Panc1 (cell line): ENCODE measurements at places on chromosomes 4 and X.

DNA sequence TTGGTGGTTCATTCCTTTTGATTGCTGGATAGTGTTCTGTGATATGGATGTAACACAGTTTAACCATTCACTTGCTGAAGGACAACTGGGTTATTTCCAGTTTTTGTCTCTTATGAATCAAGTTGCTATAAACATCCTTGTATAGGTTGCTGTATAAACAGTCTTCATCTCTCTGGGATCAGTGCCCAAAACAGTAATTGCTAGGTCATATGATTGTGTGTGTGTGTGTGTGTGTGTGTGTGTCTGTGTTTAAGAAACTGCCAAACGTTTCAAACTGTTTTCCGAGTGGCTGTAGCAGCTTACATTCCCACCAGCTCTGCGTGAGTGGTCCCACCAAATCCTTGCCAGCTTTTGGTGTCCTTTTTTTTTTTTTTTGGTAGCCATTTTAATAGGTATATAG, 60.4 kb downstream of the F11 start:
- DNase-seq = no peak

- DNase-seq = no peak
Observed at GRCh38 chr4:150986085-150986484, 29.0 kb downstream of the LRBA start.

- no peak for DNase-seq
Observed at GRCh38 chr4:73603854-73604584, 16.2 kb downstream of the RASSF6 start.

DNA sequence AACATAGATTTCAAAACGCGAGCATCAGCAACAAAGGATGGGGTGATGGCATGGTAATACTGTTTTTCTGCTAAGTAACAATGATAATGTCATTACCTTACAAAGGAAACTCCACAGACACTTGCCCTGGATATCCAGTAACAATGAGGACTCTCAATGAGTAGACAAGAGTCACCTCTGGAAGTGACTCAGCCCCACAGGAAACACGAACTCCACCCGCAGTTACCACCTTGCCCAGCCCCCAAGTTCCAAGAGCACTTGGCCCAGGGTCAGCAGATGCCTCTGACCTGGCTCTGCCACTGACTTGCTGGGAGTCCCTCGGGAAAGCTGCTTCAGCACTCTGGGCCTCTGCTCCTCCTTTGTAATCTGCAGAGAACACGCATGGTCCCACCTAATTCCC, 110.3 kb upstream of the MAP3K15 start:
- no peak for DNase-seq

GRCh38 chr4:41466249-41466648, 71.7 kb upstream of the LIMCH1 start:
- no peak for DNase-seq

GRCh38 chr4:94941706-94942105, 184.0 kb downstream of the BMPR1B start:
- DNase-seq = no peak

DNA sequence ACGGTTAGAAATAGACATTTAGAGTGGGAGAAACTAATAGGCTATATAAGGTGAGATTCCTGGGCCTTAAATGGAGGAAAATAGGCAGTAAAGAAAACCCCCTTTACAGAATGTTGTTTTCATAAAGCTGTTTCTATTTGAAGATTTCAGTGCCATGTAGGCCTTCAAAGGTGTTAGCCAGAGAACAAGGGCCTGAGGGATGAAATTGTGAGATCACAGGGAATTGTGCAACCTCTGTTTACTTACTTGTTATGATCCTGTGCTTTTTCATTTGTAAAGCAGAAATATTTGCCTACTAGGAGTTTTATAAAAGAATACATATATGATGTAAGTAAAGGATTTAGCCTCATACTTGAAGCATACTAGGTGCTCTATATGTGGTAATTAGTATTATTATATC, 272.9 kb upstream of the ARX start:
- DNase-seq = no peak

- DNase-seq = no peak
Observed at GRCh38 chr4:121150486-121150885, 13.6 kb downstream of the TNIP3 start.

GRCh38 chrX:153030801-153031200, 25.5 kb upstream of the PNMA3 start:
- no peak for DNase-seq

- DNase-seq = no peak
Observed at GRCh38 chr4:159145992-159146330, 43.1 kb downstream of the RAPGEF2 start.

DNA sequence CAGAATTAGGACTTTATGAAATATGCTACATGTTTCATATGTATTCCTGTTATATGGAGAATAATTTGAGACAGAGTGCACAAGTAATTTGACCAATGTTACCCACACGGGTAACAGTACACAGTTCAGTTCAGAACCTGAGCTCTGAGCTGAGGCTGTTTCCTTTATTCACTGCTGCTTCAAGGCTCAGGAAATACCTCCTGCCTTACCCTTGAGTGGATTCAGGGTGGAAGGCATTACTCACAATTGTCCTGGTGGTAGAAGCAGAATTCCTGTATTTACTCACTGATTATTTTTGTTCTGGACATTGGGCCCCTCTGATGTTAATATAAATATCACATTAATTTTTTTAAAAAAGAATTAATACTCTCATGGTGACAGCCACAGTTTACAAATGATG, 73.5 kb upstream of the CAMK2D start:
- DNase-seq = no peak

- no peak for DNase-seq
Observed at GRCh38 chrX:8820910-8821527, 19.8 kb upstream of the FAM9A start.

- no peak for DNase-seq
Observed at GRCh38 chr4:66741081-66741480, 804.2 kb downstream of the CENPC start.

DNA sequence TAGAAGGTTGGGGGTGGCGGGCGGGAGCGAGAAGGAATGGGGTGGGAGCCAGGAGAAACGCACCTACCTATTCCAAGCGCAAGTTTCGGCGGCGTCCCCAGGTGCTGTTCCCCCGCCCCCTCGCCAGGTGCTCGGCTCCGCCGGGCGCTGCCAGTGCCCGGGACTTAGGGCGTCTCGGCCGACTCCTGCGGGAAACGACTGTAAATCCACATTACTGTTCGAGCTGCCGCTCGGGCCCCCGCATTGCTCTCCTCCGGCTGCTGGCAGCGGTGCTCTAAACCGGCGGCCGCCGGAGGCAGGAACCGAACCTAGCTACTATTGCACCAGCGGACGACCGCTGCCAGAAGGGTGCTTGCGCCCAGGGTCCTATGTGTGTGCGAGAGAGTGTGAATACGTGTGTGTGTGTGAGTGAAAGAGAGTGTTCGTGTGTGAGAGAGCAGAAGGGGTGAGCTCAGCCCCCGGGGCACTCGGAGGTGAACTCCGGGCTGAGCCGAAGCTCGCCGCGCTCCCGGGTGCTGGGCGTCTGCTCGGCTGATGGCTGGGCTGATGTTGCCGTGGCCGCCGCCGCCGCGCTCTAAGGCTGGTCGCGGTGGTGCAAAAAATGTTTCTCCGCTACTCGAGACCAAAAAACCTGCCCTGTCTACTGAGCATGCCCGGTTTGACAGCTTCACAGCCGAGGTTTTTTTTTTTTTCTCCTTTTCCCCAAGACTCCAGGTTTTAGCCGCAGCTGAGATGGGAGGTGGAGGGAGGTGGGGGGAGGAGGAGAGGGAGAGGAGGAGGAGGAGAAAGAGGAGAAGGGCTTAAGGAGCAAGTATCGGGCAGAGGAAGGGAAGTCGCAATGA, 115.7 kb upstream of the TEX13C start:
- DNase-seq = no peak

DNA sequence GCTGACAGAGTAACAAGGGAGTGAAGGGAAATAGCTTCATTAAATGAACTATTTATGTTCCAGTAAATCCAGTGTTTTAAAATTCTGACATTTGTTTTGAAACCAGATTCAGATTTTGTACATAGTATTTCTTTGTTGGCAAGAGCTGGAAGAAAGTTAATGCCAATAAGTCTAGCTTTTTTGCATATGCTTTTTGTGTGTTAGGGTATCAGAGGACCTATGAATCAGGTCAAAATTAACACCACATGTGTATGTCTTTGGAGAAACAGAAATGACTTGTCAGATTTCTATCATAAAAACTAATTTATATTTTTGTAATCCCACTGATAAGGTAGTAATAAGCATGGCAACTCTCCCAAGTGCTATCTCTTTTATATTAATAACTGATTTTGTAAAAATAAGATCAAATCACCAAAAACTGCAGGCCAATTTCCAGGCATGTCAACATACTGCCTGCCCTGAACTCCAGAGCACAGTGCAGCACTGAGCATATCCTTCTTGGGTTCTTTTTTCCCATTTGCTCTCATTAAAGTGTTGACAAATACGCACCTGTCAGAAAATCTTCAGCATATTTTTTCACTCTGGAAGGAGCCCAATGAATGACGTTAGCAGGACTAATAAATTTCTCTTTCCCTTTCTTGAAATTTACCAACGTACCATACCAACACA, 65.5 kb downstream of the SH3RF1 start:
- DNase-seq = no peak

- no peak for DNase-seq
Observed at GRCh38 chrX:136147976-136148375, 643 bp downstream of the FHL1 start.

DNA sequence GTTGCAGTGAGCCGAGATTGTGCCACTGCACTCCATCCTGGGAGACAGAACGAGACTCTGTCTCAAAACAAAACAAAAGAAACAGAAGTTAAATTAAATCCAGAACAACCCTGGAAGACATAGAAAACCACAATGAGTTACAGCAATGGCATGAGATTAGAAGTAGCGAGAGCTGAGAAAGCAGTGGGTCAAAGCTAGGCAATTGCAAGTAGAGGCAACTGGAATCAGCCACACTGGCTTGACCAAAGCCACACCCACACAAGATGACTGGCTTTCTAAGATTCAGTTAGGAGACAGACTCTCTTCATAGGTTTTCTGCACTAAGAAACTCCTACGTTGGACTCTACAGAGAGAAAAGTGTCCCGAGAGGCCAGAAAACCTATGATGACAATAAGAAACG, 443.0 kb downstream of the GPM6A start:
- DNase-seq = no peak

DNA sequence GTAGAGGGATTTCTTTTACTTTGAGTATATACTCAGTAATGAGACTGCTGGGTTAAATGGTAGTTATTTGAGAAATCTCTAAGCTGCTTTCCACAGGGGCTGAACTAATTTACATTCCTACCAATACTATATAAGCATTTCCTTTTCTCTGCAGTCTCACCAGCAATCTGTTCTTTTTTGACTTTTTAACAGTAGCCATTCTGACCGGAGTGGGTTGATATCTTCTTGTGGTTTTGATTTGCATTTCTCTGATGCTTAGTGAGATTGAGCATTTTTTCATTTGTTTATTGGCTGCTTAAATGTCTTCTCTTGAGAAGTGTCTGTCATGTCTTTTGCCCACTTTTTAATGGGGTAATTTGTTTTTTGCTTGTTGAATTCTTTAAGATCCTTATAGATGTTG, 43.3 kb downstream of the SPCS3 start:
- DNase-seq = no peak

DNA sequence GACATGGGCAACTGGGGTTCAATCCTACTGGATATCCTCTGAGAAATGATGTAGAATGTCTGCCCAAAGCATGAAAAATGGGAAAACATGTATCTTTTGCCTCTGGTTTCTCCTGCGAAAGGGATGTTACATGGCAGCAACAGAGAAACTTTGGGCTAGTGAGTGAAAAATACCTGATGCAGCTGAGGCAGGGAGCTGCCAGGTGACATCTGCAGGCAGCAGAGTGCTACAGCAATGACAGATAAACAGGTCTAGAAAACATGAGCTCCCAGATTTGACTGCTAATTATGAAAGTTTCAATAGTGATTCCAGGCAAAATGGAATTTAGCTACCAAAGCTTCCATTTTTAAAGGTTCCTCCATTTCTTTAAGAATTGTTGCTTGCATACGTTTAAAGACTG, 4.8 kb upstream of the CXCL1 start:
- DNase-seq = no peak

- no peak for DNase-seq
Observed at GRCh38 chr4:24748023-24748422, 47.4 kb upstream of the SOD3 start.

- no peak for DNase-seq
Observed at GRCh38 chr4:90841676-90842075, 714.5 kb downstream of the CCSER1 start.

DNA sequence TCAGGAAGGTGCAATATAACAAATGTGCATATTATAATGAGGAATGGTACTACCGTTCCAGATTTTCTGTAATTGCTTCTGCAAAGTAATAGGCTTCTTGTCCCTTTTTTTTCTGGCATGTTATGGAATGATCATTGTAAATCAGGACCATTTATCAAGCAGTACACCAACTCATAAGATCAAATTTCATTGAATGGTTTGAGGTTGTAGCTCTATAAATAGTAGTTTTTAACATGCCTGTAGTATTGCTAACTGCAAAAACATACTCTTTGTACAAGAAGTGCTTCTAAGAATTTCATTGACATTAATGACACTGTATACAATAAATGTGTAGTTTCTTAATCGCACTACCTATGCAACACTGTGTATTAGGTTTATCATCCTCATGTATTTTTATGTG, 12.6 kb downstream of the IBSP start:
- no peak for DNase-seq

- no peak for DNase-seq
Observed at GRCh38 chrX:7202206-7202605, 54.3 kb upstream of the PUDP start.

GRCh38 chr4:138329506-138330070, 87.4 kb upstream of the SLC7A11 start:
- DNase-seq = no peak

DNA sequence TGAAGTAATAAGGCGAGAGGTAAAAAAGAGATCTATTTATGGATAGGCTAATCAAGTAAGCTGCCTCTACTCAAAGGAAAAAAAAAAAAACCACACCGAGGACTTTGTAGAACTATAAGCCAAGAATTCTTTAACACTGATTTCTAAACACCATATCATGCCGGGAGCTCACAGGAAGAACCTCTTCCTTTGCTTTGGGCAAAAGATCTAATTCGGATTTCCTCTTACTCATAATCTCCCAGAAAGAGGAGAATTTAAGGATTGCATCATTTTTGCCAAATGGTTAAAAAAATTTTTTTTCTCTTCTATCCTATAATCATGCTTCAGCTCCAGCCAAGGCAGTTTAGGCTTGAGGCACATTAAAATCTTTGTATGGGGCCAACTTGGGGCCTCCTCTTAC, 95.5 kb downstream of the ZNF827 start:
- no peak for DNase-seq

- DNase-seq = no peak
Observed at GRCh38 chr4:32172086-32172485, 1451.9 kb downstream of the PCDH7 start.

- no peak for DNase-seq
Observed at GRCh38 chr4:22895482-22895881, 202.7 kb downstream of the GBA3 start.

- no peak for DNase-seq
Observed at GRCh38 chr4:3690551-3691152, 75.5 kb upstream of the ADRA2C start.

DNA sequence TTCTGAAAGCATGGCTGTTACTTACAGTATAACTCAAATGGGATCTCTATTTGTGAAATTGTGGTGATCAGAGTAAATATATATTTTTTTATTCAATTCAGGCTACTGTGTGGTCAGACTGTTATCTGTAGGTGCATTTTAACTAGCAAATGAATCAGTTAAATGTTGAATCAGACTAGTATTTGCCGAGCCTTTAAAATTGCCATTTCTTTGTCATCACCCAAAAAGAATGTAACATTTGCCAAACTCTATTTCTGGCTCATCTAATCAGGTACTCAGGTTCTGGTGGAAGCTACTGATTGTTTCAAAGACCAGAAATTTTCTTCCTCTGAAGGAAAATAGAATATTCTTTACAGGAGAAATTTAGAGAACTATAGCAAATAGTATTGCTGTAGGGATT, 1.8 kb upstream of the NAA15 start:
- DNase-seq = no peak
